NCI-H69 (cell line): ENCODE measurements at places on chromosomes 16 and 17.
A peak's percentile ranks its signal among the peaks of the same experiment; 100 is the strongest.

DNA sequence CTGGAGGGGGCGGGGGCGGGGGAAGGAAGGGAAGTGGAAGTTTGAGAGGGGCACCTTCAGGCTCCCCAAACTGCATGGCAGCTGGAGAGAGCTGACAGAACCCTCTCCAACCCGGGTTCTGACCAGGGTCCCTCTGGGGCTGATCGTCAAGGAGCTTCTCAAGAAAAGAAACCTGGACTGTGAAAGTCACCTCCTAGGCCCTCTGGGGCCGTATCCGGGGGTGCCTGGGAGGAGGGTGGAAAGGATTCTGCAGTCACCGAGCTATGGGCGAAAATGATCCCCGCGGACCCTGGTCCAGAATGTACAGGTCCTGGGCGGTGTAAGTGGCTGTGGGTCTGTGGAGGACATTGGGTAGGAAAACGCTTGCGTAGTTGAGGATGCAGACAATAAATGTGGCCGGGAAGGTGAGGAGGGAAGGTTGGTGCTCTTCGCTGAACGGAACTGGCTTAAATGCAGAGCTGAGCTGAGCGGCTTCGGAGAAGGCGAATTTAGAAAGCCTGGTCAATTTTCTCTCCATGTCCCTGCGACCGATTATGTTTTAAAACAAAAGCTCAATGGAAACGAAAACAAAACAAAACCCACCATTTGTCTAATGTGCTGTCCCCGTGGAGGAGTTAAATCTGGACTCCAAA, 3.6 kb upstream of the LHX1 start:
- peak; percentile 54 for DNase-seq

- DNase-seq = no peak
These were observed 1.1 kb upstream of the PPL start for GRCh38 chr16:4937782-4938682.

DNA sequence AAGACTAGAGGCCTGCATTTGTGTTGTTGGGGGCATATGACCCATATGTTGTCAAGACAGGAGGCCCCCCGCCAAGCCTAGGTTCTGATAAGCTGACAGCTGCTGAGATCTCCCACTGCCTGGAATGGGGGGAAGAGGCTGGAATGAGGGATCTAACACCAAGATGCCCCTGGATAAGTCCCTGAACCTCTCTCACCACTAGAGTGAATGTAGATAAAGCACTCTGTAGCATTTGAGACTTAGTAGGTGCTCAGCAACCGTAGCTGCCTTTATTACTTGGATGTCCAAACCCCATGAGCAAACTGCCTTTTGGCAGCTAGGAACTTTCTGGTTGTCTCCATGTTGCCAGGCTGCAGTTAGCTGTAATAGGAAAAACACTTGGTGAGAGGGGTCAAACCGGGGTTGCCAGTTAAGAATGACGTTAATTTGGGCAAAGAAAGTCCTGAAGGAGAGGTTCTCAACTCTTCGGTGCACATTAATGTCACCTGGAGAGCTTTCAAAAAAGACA, 4.4 kb upstream of the RASL10B start:
- no peak for DNase-seq

DNA sequence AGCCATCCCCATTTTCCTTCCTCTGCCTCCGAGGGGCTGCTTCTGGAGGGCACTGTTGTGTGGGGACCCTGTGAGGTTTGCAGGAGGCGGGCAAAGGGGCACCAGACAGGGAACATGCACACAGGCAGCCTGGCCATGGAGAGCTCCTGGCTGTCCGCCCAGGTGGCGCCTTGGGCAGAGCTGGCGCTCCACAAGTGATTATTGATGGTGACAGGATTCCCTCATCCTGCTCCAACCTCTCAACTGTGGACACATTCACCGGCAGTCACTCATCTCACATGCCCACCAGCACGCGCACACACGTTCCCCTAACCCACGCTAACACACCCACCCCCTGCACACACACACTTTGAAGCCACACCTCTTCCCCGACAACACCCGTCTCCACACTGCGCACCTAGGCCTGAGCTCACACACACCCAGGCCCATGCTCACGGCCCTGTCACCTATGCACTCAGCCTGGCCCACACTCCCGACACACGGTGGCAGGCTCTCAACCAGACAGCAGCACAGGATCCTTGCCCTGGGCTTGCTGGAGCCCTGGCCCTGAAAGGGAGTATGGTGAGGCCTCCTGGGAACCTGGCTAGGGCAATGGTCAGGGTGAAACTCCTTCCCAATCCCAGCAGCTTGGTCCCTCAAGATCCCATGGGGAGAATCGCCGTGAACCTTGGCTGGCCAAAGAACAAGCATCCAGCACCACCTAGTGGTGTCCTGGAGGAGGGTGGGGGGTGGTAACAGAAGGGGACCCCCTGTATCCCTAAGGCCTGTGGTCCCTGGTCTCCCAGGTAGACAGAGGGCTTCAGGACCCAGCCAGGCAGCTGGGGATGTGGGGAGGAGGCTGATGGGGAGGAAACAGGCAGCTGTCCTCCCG, 3.6 kb downstream of the PNMT start:
- DNase-seq = peak; percentile 54

GRCh38 chr16:2142942-2143877, 5.2 kb upstream of the RAB26 start:
- DNase-seq = peak; percentile 37

DNA sequence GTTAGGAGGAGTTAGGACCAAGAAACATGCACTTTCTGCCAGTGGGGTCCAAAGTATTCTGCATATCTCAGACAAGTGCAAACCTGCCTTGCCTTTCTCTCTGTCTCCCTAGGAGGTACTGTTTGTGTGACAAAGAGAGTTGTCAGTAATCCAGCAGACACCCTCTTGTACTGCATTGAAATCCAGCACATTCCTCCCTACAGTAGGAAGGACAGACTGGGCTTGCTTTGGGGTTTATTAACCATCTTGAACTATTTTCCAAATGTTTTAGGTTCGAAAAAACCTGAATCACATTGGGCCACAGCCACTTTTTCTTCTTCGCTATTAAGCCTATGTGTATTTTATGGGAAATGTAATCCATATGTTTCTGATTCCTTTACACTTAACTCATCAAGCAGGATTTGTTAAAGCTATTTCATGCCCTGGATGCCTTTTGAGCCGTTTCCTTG, 204.2 kb upstream of the KCNJ16 start:
- DNase-seq = peak; percentile 54

DNA sequence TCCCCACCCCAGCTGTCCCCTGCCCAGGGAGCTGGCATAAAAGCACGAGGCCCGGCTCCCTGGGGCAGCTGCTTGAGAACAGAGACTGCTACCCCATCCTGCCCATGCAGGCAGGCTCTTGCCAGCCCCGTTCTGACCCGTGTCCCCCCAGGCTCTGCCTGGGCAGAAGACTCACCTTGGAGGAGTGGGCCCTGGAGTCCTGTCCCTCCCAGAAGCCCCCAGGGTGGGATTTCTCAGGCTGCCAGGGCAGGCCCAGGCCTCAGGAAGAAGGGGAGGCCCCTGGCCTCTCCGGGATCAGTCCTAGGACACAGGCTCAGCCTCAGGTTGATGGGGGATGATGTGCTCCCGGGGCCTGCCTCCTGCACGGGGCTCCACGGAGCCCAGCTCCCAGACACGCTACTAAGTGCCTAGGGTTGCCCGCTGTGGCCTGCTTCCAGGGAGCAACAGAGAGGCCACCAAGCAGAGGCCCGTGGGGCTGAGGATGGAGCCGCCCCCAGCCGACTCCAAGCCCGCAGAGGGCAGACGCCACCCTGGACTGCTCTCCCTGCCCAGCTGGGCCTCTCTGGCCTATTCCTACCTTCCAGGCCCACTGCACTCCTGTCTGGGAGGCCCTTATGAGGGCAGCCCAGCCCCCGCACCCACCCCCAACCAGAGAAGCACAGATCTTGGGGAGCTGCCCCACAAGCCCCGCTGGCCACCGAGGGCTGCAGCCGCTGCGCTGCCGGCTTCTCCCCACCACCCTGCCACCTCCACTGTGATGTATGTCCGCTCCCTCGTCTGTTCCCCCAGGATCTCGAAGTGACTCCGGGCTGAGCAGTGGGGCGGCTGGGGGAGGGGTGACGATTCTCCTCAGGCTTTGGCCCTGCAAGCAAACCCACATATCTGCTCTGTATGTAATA, 1.7 kb downstream of the NME3 start:
- DNase-seq = no peak

DNA sequence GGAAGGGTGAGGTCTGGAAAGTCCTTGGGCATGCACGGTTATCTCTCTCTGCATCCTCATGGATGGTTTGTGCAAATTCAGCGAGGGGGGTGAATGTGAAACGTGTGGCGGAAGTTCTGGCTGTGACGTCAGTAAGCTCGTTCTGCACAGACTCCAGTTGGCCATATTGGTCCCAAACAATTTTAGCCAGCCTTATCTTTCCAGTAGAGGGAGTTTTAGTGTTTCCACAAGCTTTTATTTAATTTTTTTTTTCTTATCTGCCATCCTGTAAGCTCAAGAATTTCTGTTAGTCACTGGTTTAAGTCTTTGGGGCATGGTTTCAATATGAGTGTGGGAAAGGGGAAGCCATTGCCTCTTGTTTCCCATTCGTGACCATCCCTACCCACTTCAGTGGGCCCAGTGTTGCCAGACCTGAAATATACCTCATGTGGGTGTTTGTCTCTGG, 39.0 kb downstream of the HLF start:
- DNase-seq = no peak

- DNase-seq = no peak
These were observed 17.5 kb downstream of the EMC8 start for GRCh38 chr16:85781695-85782370.

- DNase-seq = peak; percentile 91
These were observed 157.0 kb downstream of the CPPED1 start for GRCh38 chr16:12646490-12647274.

GRCh38 chr17:6539871-6540270, 16.5 kb downstream of the PITPNM3 start:
- no peak for DNase-seq

DNA sequence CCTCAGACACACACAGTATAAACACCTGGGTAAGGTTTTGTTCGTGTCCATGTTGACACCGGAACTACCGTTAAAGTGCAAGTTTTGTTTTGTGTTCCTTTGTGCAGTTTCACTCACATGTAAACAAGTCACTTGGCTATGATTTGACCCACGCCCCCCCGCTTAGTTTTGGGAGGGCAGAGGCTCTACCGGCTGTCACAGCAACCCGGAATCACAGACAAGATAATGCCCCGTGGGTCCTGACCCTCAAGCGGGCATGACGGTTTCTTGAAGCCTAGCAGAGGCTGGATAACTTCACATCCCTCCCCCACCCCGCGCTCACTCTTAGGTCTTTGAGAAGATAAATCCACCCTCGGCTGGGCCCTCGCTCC, 1.7 kb downstream of the RASD1 start:
- DNase-seq = peak; percentile 41

DNA sequence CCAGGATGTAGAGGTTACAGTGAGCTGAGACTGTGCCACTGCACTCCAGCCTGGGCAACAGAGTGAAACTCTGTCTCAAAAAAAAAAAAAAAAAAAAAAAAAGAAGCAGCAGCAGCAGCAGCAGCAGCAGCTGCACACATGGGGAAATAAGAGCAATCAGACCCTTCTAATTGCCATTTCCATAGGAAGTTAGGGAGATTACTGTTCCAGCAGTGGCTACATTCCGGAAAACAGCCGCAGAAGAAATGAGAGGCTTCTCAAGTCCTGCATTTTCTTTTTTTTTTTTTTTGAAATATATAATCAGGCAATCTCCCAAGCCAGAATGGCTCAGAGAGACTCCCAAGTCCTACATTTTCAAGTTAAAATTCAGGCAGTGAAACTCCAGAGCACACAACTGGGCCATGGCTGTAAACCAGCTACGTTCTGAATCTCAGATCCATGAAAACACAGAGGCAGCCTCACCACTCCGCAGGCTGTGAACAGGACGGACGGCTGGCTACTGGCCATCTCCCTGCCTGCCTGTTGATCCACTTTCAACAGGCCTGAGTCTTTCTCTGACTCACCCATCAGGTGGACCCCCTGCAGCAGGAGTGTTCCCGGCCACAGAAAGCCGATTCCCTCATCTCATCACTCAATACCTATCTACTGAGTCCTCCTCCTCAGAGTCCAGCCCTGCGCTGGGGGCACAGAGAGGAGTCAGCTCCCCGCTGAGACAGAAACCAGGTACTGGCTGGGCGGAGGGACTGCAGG, 15.0 kb downstream of the TRPV1 start:
- DNase-seq = no peak

DNA sequence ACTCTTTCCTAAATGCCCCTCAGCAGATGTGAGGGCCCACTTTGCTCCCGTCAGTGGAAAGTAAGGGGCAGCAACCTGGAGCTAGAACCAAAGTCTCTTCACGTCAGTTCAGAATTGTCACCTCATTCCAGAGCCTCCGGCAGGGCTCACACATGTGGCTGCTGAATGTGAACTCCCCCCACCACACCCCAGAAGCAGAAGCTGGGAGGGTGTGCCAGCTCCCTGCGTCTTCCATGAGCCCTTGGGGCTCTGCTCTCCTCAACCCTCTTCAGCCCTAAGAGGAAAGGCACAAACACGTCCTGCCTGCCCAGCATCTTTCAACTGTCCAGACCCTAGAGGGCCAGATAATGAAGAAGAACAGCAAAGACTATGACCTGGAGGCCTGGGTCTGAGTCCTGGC, 105.3 kb downstream of the SALL1 start:
- DNase-seq = no peak

GRCh38 chr17:70848785-70849184, 679.5 kb downstream of the KCNJ2 start:
- no peak for DNase-seq

GRCh38 chr16:4372001-4372577, 441 bp downstream of the VASN start:
- DNase-seq = peak; percentile 50

- DNase-seq = peak; percentile 63
These were observed 2.1 kb downstream of the HCRT start for GRCh38 chr17:42182927-42183734.

GRCh38 chr16:4522051-4522581, 16.5 kb downstream of the CDIP1 start:
- DNase-seq = peak; percentile 97

GRCh38 chr16:57185446-57185944, 344 bp downstream of the PSME3IP1 start:
- DNase-seq = peak; percentile 34

- DNase-seq = no peak
These were observed 592 bp upstream of the NUFIP2 start for GRCh38 chr17:29294580-29294900.

DNA sequence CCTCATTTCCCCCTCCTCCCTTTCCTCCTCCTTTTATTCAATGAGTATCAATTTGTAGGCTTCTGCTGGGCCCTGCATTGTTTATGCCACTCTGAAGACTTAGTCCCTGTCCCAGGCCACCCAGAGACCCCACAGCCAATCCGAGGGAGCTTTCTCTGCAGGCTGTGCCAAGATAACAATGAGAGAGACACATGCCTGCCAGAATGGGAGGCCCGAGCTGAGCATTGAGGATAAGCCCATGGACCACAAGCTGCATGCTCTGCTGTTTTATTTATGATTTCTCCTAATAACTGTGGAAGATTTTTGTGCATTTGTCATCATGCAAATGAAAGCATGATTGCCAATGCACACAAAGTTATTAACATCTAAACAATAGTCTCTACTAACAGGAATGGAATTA, 3.0 kb downstream of the RCVRN start:
- no peak for DNase-seq
